Endothelial cell (in vitro differentiated cells): ENCODE measurements at places on chromosomes 5 and 9. TPM values are rescaled to one million over a fixed set of nuclear protein-coding genes. Genes with fewer than 3 reads are reported as not detected.

Gene BTNL8
- 0.59 TPM for total RNA-seq

Gene SLC2A8
- total RNA-seq: 21.5 TPM

Gene NUDT2
- 16.8 TPM for total RNA-seq

DNA sequence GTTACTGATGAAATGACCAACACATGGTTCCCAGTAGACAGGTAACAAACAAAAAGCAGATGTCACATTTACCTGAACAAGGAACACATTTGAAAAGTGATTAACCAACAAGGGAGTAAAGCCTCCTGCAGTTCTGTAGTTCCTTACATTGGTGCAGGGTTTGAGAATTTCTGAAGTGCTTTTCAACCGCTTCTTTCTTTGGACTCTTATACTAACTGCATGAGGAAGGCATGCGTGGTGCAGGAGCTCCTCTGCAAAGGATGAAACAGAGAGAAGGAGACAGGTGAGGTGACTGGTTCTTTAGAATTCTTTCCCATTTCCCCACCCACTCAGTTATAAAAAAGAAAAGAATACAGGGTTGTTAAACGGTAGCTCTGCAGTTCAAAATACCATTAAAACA lies 4.6 kb upstream of the IL9 start:
- no peak for DNase-seq

DNA sequence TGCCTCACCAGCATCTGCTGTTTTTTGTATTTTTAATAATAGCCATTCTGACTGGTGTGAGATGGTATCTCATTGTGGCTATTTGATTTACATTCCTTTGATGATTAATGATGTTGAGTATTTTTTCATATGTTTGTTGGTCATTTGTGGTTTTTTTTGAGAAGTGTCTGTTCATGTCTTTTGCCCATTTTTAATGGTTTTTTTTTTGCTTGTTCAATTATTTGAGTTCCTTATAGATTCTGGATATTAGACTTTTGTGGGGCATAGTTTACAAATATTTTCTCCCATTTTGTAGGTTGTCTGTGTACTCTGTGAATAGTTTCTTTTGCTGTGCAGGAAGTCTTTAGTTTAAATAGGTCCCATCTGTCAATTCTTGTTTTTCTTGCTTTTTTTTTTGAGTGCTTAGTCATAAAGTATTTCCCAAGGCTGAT lies 148.1 kb downstream of the NPR3 start:
- DNase-seq: no peak

Gene ADGRD2
- total RNA-seq: not detected
